ENCODE measurements at places on chromosomes 6 and 20. TPM values are rescaled to one million over a fixed set of nuclear protein-coding genes. Genes with fewer than 3 reads are reported as not detected.
A peak's percentile ranks its signal among the peaks of the same experiment; 100 is the strongest.

- no peaks in the 10 kb centered on the region for H3K4me1 ChIP-seq
- H3K4me3 ChIP-seq: no peak overlapping the region
- peaks cover 24% of the 10 kb centered on the region for H3K27me3 ChIP-seq
- no peak overlapping the region for H3K27ac ChIP-seq
Measured at GRCh38 chr20:58580474-58580835, 65.3 kb upstream of the APCDD1L start.

DNA sequence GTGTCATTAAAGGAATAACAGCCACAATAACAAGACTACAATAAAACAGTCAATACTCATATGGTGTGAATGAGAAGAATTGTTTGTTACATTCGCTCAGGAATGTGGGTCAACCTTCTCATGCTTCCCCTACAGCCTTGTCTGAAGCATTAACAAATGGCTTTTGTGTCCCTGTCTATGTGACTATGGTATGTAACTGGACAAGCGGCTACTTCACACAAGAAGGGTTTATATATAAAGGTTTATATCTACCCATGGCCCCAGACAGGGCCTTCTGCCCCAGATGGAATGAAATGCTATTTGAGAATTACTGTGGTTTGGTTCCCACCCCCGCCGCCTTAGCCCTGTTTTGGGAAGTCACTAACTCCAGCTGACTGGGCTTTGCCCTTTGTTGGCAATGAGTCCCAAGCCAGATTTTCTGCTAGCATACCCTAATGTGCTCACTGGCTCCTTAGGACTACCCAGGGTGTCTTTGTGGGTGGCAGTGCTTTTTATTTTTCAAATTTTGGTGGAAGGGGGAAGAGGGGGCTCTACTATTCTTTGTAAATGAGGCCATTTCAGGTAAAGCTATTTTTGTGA lies 39.4 kb downstream of the TFAP2A start:
- no peak overlapping the region for H3K4me3 ChIP-seq
- no peaks in the 10 kb centered on the region for H3K36me3 ChIP-seq
- no peak overlapping the region for H3K27ac ChIP-seq
- H3K4me1 ChIP-seq: no peaks in the 10 kb centered on the region
- peaks cover 9% of the 10 kb centered on the region for H3K27me3 ChIP-seq

DNA sequence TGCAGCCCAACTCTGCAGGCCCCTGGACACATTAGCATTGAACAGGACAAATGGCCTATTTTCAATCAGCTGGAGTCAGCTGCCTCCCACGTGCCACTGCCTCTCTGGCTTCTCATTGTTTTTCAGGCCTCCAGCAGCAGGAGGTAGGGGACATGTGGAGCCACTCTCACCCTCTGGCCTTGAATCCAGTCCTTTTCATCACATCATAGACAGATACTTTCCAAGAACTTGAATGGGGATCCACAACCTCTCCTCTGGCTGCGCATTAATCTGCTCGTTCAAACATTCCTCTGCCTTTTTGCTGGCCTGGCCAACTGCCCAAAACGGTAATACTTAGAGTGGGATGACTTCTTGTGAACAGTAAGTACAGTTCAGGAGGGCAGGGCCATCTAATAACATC lies 592.3 kb downstream of the PKHD1 start:
- no peak overlapping the region for H3K4me3 ChIP-seq
- no peaks in the 10 kb centered on the region for H3K27me3 ChIP-seq
- H3K36me3 ChIP-seq: no peaks in the 10 kb centered on the region
- DNase-seq: no peak

- no peak overlapping the region for H3K27ac ChIP-seq
- no peaks in the 10 kb centered on the region for H3K27me3 ChIP-seq
- DNase-seq: no peak
- no peak overlapping the region for H3K4me3 ChIP-seq
- H3K4me1 ChIP-seq: no peaks in the 10 kb centered on the region
Measured at GRCh38 chr6:152746172-152746553, 4.4 kb upstream of the VIP start.

- DNase-seq: no peak
- H3K27me3 ChIP-seq: no peaks in the 10 kb centered on the region
- no peak overlapping the region for H3K4me3 ChIP-seq
- H3K36me3 ChIP-seq: no peaks in the 10 kb centered on the region
- H3K4me1 ChIP-seq: no peaks in the 10 kb centered on the region
Measured at GRCh38 chr6:103734016-103734415, 1125.7 kb downstream of the HACE1 start.

GRCh38 chr6:24356310-24356973 lies 1.4 kb downstream of the DCDC2 start:
- H3K36me3 ChIP-seq: no peaks in the 10 kb centered on the region
- no peak overlapping the region for H3K4me3 ChIP-seq
- no peaks in the 10 kb centered on the region for H3K27me3 ChIP-seq
- no peak for DNase-seq

DNA sequence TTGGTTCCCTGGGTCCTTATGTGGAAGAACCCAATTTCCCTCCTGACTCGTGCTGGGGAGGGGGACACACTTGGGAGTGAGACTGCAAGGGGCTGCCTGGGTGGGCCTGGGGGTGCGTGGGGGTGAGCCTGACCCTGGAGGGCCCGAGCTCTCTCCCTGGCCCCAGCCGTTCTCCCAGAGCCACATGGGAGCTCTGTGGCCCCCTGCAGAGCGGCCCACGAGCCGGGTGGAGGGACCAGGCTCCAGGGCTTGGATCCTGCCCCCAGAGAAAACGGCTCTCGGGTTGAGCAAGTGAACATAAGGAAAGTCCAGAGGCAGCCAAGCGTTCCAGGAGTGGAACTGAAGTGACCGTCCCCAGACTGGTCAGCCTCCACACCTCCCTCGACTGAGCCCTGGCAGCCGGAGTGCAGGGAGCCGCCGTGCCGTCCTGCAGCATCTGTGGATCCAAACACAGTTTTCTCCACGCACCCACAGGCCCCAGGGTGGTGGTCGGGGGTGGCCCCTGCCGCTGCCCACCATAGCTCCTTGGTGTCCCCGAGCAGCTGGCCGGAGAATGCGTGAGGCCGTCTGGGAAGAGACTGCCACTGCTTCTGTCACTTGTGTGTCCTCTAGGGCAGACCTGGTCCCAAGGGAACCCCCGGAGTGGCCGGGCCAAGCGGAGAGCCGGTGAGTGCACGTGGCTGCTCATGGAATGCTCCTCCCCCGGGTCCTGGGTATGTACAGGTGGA lies 10.6 kb downstream of the COL9A3 start:
- no peaks in the 10 kb centered on the region for H3K27me3 ChIP-seq
- DNase-seq: no peak
- H3K36me3 ChIP-seq: no peaks in the 10 kb centered on the region
- H3K4me3 ChIP-seq: no peak overlapping the region

GRCh38 chr6:67501755-67502154 lies 1133.3 kb upstream of the ADGRB3 start:
- H3K27me3 ChIP-seq: no peaks in the 10 kb centered on the region
- no peak overlapping the region for H3K27ac ChIP-seq
- no peaks in the 10 kb centered on the region for H3K4me1 ChIP-seq
- no peaks in the 10 kb centered on the region for H3K36me3 ChIP-seq

GRCh38 chr6:44826025-44826676 lies 438.6 kb downstream of the CDC5L start:
- no peaks in the 10 kb centered on the region for H3K36me3 ChIP-seq
- peaks cover 4% of the 10 kb centered on the region for H3K4me1 ChIP-seq
- DNase-seq: no peak
- no peaks in the 10 kb centered on the region for H3K27me3 ChIP-seq

- no peak for DNase-seq
- H3K36me3 ChIP-seq: no peaks in the 10 kb centered on the region
- H3K4me3 ChIP-seq: no peak overlapping the region
- no peaks in the 10 kb centered on the region for H3K4me1 ChIP-seq
- H3K27me3 ChIP-seq: no peaks in the 10 kb centered on the region
Measured at GRCh38 chr6:21201637-21202350, 391.8 kb upstream of the SOX4 start.

- no peak overlapping the region for H3K27ac ChIP-seq
- DNase-seq: no peak
- no peaks in the 10 kb centered on the region for H3K27me3 ChIP-seq
- no peaks in the 10 kb centered on the region for H3K36me3 ChIP-seq
Measured at GRCh38 chr20:54545676-54546358, 70.4 kb downstream of the DOK5 start.

- no peaks in the 10 kb centered on the region for H3K4me1 ChIP-seq
- no peak overlapping the region for H3K4me3 ChIP-seq
- H3K27me3 ChIP-seq: no peaks in the 10 kb centered on the region
- no peak for DNase-seq
- H3K27ac ChIP-seq: no peak overlapping the region
Measured at GRCh38 chr20:38789503-38790199, 15.8 kb upstream of the PPP1R16B start.

- no peaks in the 10 kb centered on the region for H3K36me3 ChIP-seq
- no peaks in the 10 kb centered on the region for H3K27me3 ChIP-seq
- H3K4me1 ChIP-seq: peaks cover 4% of the 10 kb centered on the region
- H3K4me3 ChIP-seq: no peak overlapping the region
Measured at GRCh38 chr20:5156675-5157448, 30.1 kb downstream of the CDS2 start.

DNA sequence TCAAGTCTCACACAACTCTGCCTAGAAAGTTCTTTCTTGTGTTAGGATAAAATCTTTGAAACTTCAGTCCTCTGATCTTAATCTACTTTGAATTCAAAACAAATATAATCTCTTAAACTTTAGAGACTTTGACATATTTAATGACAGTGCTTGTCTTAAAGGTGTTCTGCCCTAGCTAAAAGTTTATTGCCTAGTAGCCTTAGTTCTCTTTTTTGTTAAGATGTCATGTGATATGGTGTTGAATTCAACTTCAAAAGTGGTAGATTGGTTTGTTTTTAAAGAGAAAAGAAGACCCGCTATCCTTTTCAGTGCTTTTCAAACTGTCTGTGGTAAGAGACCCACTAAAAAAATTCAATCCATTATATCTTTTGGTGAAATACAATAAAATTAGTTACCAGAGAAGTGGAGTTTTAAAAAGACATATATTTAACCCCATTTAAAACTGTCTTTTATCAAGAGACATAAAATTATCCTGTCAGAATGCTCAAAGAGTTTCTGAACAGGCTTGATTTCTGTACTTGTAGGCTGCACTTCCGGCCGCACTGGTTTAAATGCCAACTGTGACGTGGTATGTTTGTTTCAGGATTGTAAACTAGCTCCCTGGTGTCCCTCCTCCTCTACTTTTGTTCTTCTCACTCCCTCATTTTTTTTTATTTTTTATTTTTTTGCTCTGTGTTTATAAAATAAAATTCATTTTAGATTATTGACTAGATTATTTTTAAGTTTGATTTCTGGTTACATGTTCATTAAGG lies 76.5 kb downstream of the QKI start:
- H3K36me3 ChIP-seq: no peaks in the 10 kb centered on the region
- no peak for DNase-seq
- H3K4me3 ChIP-seq: no peak overlapping the region
- peak overlapping the region; percentile 47 for H3K27ac ChIP-seq

GRCh38 chr6:3363296-3364025 lies 93.4 kb downstream of the SLC22A23 start:
- H3K4me1 ChIP-seq: peaks cover 25% of the 10 kb centered on the region
- H3K27me3 ChIP-seq: no peaks in the 10 kb centered on the region
- H3K36me3 ChIP-seq: no peaks in the 10 kb centered on the region
- H3K27ac ChIP-seq: peak overlapping the region; percentile 73

DNA sequence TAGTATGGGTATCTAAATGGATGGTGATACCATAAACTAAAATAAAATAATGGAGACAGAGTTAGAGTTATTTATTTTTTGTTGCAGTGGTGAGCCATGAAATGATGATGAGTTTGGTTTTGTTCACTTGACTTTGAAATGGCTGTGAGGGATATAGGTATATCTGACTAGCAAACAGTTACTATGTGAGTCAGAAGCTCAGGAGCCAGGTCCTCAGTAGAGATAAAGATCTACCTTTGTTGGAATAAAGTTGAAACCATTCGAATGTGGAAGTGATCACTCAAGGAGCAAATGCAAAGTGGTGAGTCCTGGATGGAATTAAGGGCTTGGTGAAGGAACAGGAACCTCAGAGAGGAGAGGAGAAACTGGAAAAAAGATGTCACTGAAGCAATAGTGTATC lies 86.0 kb upstream of the TPD52L1 start:
- H3K27ac ChIP-seq: no peak overlapping the region
- H3K4me3 ChIP-seq: no peak overlapping the region
- no peak for DNase-seq
- H3K27me3 ChIP-seq: no peaks in the 10 kb centered on the region
- H3K4me1 ChIP-seq: no peaks in the 10 kb centered on the region
- H3K36me3 ChIP-seq: no peaks in the 10 kb centered on the region

- peak overlapping the region; percentile 68 for H3K27ac ChIP-seq
- no peaks in the 10 kb centered on the region for H3K27me3 ChIP-seq
- peaks cover 48% of the 10 kb centered on the region for H3K4me1 ChIP-seq
- DNase-seq: peak; percentile 67
- no peak overlapping the region for H3K4me3 ChIP-seq
Measured at GRCh38 chr20:17611290-17611539, 41.3 kb downstream of the DSTN start.

DNA sequence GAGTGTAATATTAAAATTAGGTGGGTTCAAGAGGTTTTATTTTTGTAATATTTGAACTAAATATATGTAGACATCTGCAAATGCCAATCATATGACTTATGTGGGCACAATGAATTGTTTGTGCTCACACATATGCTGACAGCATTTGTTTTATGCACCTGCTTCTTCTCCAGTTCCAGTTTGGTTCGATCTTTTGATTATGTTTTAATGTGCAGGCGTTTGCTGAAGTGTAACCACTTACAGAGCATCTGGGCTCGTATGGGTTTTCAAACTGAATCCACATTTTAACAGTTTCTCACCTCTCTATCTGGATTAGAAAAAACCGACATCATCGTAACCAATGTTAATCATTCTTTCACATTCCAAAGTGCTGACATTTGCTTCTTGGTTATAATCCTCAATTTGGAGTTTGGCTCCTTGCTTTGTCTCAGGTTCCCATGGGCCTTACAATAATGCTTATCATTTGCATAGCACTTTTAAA lies 129.1 kb upstream of the SPACA1 start:
- H3K27me3 ChIP-seq: no peaks in the 10 kb centered on the region
- H3K4me1 ChIP-seq: no peaks in the 10 kb centered on the region
- H3K27ac ChIP-seq: no peak overlapping the region
- H3K36me3 ChIP-seq: no peaks in the 10 kb centered on the region

DNA sequence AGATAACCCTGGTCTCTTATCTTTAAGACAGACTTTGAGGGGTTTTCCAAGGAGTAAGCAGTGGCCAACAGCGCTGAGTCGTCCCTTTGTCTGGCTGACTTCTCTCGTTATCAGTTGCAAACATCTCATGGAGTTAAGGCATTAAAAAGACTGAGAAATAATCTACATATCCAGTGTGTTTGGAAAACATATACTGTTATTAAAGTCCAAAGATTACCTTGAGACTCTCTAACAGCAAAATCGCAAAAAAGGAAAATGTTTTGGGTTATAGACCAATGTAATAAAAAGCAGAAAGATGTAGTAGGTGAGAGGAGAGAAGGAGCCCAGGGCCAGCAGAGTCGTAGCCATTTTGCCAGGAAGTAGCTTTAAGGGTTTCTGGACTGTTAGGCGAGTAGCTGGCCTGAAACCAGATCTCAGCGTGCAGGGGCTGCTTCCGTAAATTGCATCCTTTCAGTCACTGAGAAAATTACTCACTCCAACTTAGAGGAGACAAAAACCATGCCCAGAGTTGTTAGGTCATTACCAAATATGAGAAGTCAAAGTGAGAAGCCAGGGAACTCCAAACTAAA lies 24.6 kb downstream of the MYLK4 start:
- no peaks in the 10 kb centered on the region for H3K36me3 ChIP-seq
- H3K27ac ChIP-seq: no peak overlapping the region
- no peak for DNase-seq
- H3K27me3 ChIP-seq: no peaks in the 10 kb centered on the region
- no peak overlapping the region for H3K4me3 ChIP-seq

Gene FOXP4
- total RNA-seq: 11.8 TPM

Gene CGA
- not detected for total RNA-seq

Gene WFDC10A
- total RNA-seq: not detected

Gene SFT2D1
- total RNA-seq: 31.8 TPM

Gene SAMD3
- not detected for total RNA-seq

Gene NCOA7
- 27.5 TPM for total RNA-seq
